ENCODE measurements at places on chromosomes 2 and 18.

DNA sequence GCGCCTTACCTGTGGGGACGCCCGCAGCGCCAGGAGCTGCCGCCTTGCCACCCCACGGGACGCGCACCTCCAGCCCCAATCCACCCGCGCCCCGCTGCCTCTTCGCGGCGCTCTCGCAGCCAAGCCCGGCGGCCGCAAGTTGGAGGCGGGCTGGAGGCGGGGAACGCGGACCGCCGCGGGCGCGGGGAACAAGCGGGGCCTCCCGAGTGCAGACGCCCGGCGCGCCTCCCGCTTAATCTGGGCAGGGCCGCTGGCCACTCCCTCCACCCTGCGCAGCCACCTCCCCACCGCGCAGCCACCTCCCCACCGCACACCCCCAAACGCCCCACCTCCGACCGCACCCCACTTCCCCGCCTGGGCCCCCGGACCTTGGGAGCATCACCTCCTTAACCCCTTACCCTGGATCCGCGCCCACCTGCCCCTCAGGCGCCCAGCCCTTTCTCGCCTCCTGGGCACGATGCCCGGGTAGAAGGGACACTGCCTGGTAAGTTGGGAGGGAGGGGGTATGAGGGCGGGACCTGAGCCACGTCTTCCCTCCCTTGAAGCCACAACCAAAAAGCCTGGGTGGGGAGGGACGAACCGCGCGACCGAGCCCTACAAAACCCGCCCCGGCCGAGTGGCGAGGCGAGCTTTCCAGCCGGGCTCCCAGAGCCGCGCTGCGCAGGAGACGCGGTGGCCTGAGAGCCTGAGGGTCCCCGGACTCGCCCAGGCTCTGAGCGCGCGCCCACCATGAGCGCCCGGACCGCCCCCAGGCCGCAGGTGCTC, at the start of the genes COL4A3 and COL4A4:
COL4A3 (plus strand) TSS at position 627 of the 765 bp plus-strand sequence; CDS start at position 730, 103 bp downstream.
COL4A4 (minus strand) TSS at position 208 of the 765 bp plus-strand sequence. CDS start 16,722 bp downstream, outside the sequence.
- no peak for DNase-seq

DNA sequence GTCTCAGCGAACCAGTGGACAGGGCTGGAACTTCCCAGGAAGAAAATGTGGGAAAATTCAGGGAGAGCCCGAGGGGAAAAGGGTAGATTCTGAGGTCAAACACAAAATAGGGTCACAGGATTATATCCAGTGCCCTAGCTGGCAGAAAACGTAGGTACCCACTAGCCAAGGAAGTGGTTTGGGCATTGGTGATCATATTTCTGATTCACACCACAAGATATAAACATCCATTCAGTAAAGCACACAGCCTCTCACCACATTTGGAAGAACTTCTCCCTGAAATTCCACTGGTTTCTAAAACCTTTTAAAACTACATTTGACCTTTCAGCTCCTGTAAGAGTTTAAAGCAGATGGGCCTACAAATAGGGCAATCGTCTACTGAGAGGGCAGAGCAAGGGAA, 186.9 kb downstream of the TTC32 start:
- no peak for DNase-seq

DNA sequence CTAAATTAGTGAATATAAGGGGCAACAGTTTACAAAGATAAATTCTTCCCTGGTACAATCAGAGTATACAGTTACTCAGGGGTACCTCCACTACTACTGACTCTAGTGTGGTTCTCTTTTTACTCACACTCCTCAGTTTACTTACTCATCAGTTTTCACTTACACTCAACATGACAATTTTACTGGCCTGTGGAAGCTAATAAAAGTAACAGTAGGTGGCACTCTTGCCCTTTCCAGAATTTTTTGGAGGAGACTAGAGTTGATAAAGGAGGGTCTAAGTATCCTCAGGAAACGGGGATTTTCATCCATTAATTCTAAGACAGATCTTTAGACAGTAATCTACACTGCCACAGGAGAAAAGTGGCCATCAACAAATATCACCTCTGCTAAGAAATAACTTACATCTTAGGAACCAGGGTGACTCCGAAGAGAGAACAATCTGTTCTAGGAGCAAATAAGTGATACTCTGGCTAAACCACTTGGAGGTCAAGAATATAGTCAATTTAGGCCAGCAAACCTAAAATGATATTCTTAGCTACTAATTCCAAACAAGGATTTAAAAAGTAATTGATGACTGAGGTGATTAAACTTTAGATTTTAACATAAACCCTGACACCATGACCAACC, 61.3 kb downstream of the ATL2 start:
- DNase-seq: no peak

DNA sequence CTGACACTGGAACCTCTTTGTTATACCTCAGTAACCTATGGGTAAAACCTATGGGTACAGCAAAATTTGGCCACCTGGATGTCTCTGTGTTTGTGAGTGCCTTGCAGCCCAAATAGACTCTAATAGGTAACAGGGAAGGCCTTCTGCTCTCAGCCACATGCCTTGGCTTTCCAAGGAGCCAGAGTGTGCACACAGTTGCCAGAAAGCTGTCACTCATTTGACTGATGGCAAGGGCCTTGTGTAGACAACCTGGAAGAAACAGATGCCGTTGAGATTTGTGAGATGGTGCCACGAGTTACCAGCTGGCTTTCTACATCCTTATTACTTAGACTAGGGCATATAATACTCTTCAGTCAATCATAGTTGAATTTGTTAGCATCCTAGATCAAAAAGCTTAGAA, 90.1 kb upstream of the RAB12 start:
- DNase-seq: no peak

GRCh38 chr2:163759013-163759412, 23.2 kb upstream of the FIGN start:
- no peak for DNase-seq

DNA sequence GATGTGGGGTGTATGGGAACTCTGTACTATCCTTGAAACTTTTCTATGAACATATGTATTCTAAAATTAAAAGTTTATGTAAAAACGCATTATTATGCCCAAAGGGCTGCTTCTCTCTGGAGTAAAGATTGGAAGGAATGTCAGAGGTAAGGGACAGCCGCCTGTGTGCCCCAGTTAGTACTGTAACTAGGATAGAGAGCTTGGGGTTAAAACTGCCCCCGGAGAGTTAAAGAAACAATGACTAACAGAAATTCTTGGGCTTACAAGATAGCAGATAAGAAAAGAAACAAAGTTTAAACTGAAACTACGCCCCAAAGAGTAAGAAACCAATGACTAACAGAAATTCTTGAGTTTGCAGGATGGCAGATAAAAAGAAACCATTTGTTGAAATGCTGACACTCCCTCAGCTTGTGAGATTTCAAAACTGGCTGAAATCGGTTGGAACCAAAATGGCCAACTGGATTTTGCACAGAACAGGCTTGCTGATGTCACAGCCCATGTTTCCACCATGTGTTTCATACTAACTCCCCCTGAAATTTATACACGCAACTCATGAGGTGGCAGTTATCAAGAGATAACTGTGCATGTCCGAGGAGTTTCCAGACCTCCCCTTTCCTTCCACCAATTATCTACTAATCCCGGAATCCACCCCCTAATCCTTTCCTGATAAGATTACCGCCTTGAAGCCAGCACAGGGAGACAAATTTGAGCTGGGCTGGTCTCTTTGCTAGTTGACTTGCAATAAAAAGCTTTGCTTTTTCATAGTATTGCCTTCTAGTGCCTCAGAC, 8.7 kb upstream of the TXNDC2 start:
- no peak for DNase-seq

DNA sequence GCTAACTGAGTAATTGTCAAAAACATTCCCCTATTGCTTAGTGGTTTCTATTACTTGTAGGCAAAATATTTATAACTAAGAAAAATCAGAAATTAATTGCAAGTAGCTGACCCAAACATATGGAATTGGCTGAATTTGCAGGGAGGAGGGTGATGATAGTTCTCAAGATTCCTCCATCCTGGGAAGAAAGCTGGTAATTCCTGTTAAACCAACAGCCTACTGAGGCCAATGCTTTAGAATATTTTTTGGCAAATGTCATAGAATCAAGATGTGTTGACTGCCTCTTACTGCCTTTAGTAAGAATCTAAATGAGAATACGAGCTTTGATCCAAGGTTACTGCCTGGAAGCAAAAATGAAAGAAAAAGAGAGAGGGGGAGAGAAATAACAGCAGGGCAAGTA, 120.0 kb downstream of the COL6A3 start:
- no peak for DNase-seq

- no peak for DNase-seq
These were observed 2.0 kb downstream of the LYPD6B start for GRCh38 chr2:149040451-149040850.

- DNase-seq: no peak
These were observed 17.6 kb downstream of the LOXHD1 start for GRCh38 chr18:46639386-46639785.

- DNase-seq: no peak
These were observed 969.1 kb upstream of the CDH2 start for GRCh38 chr18:29146068-29146467.

DNA sequence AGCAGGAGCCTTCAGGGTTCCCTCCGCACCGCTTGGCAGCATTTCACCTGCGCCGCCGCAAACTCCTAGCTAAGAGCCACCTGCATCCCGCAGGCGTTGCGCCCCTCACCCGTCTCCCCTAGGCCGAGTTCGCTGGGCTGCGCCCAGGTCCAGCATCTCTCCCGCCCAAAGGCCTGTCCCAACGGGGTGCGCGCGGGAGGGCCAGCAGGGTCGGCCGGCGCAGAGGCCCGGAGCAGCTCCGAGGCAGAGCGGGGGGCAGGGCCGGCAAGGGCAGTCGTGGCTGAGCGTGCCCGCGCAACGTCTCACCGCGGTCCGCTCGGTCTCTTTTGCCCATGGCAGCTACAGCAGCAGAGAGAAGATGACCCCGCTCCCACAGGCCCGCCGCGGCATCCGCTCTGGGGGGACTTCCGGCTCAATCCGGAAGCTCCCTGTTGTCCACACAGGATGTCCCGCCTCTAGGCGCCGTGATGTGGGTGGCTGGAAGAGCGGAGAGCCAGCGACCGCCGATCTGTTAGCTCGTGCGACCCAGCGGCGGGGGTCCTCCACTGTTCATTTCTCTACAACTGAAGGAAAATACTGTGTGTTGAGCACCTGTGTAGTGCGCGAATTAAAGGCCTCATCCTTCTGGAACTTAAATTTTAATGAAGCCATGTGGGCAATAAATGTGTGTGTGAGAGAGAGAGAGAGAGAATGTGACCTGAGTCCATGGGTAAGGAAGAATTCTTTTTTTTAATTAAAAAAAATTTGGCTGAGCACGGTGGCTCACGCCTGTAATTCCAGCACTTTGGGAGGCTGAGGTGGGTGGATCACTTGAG, at the start of gene ERCC3:
ERCC3 (minus strand) TSS at position 397 of the 815 bp plus-strand sequence; CDS start at position 334, 63 bp downstream.
- DNase-seq: peak; percentile 50

- peak; percentile 9 for DNase-seq
These were observed 76.4 kb downstream of the AP1S3 start for GRCh38 chr2:223760838-223761502.

GRCh38 chr2:234422273-234422732, 74.6 kb downstream of the ARL4C start:
- no peak for DNase-seq

DNA sequence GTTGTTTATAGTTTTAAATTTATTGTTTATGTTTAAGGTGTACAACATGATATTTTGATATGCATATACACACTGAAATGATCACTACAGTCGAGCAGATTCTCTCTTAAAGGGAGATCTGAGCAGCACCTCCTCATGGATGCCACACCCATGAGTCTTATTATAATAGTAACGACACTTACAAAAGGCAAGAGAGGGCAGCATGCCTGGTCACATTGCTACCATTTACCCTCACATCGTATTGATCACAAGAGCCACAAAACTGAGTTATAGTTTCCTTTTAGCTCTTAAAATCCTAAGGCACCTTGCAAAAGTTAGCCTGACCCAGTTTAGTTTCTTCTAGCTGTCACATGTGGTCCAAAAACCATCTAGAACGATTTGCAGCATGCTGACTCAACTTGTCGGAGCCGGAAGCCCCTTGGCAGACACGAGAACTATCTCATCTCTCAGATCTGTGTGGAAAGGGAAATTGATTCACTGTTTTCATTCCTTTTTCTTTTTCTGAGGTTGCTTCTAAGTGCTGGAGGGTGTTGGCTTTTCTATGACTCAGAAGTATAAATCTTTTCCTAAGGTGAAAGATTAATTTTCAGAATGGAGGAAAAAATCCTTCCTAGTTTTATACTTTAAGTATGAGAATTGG, 85.3 kb downstream of the CDC42EP3 start:
- DNase-seq: peak; percentile 50

GRCh38 chr18:59570101-59570775, 127.0 kb downstream of the CCBE1 start:
- no peak for DNase-seq

DNA sequence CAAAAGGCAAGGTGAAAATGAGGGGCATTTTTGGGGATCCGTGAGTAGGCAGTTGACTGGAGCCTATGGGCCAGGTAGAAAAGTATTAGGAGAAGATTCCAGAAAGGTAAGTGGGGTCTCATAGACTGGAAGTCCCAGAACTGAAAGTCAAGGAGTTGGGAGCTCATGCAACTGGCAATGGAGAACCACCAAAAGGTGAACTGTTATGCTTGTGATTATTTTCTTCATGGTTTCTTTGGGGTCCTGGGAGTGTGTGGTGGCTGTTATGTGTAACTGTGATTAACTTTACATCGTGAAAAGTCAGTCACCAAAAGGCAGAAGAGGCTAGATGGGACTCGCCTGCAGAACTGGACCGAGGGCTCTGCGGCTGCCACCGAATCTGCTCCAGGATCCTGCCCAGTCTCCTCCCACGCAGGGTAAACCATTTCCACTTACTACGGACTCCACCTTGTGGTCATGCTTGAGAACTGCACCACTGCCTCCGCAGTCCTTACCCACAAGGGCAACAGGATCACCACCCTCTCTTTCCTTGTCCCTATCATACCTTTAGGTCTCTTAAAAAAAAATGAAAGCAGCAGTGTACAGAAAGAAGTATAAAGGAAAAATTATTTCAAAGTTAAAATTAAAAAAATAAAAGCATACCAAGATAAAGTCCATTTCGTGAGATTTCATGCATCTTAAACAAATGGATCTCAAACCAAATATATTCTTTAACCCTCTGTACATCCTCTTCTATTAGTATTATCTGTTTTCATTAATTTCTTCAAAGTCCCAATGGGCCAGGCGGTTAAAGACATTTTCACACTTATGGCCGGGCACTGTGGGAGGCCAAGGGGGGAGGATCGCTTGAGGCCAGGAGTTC, 15.6 kb upstream of the CEP68 start:
- peak; percentile 57 for DNase-seq

- no peak for DNase-seq
These were observed 124.9 kb downstream of the NBAS start for GRCh38 chr2:15436195-15436594.

GRCh38 chr18:285817-286216, 18.0 kb upstream of the THOC1 start:
- DNase-seq: no peak

Data from stimulated activated CD8-positive, alpha-beta memory T cell treated with anti-CD3 and anti-CD28 coated beads, Interleukin-4, amount 100 ng/mL, for 1 hour (primary cell).